ENCODE measurements at places on chromosomes 5 and 9.
A peak's percentile ranks its signal among the peaks of the same experiment; 100 is the strongest.

DNA sequence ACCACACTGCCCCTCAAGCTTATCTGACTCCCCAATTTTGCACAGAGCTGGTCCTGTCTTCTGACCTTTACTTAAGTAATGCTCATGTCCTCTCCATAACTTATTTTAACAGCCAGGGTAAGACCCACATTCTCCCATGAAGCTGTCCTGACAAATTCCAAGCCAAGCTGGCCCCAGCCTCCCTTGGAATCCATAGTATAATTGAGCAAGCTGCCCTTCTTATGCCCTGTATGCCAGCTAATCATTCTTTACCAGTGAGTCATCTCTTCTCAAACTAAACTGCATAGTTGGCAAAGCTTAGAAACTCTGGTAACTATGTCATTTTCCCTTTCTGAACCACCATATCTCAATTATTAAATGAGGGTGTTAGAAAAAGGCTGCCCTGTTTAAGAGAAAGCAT is 92.4 kb downstream of the NFIB start:
- no peak for DNase-seq

DNA sequence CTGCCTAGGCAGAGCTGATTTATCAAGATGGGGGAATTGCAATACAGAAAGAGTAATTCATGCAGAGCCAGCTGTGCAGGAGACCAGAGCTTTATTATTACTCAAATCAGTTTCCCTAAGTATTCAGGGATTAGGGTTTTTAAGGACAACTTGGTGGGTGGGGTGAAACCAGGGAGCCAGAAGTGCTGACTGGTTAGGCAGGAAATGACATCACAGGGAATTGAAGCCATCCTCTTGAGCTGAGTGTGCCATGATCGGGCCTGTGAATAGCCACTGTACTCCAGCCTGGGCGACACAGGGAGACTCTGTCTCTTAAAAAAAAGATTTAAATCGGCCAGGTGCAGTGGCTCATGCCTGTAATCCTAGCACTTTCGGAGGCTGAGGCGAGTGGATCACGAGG is 45.3 kb upstream of the CDK5RAP2 start:
- DNase-seq: no peak

DNA sequence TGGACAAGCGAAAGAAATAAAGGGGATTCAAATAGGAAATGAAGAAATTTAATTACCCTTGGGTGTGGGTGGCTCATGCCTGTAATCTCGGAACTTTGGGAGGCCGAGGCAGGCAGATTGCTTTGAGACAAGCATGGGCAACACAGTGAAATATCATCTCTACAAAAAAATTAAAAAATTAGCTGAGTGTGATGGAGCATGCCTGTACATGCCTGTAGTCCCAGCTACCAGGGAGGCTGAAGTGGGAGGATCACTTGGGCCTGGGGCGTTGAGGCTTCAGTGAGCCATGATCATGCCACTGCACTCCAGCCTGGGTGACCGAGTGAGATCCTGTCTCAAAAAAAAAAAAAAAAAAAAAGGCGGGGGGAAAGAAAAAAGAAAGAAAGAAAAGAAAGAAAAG is 4.0 kb upstream of the RCL1 start:
- DNase-seq: no peak

GRCh38 chr9:122382901-122383850 is 12.4 kb downstream of the PTGS1 start:
- DNase-seq: no peak

GRCh38 chr9:123527981-123528380 is 172.0 kb downstream of the CRB2 start:
- DNase-seq: no peak

DNA sequence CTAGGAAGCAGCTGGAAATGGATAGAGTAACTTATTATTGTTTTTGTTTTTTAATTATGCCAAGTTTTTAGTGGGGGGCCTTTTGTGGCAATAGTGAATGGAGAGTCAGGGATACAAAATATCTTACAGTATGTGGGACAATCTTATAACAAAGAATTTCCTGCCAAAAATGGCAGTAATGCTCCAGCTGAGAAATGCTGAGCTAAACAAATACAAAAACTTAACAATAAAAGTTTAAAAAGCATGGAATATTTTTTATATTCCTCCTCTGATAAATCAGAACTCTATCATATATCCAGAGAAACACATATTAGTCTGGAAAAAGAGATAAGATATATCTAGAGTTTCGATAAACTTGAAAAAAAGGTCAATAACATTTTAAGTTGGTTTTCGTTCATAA is 110.6 kb downstream of the TMEM161B start:
- no peak for DNase-seq

GRCh38 chr9:135865531-135865930 is 41.8 kb downstream of the CAMSAP1 start:
- no peak for DNase-seq

DNA sequence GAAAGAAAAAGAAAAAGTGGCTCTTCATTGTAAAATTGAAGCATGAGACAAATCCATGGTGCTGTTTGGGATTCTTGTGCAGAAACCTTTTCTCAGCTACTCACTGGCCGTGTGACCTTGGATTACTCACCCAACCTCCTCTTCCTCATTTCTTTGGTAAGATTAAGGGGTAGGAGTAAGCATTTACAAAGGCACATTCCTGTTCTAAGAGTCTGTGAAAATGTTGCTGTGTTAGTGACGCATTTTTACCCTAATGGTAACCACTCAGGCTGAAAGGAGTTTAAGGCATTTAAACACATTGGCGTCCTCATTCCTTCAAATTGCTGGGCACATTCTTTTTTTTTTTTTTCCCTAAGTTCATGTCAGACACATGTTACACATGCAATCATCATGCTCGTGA is 4.3 kb downstream of the RAI14 start:
- no peak for DNase-seq

- DNase-seq: peak; percentile 32
These were observed at the start of gene PCDH1 for GRCh38 chr5:141878186-141878710. Gene PCDH1 (minus strand): TSS chr5:141878410. CDS start chr5:141878262, 148 bp downstream.

- DNase-seq: no peak
These were observed 264.8 kb downstream of the DOCK8 start for GRCh38 chr9:479304-479970.

- DNase-seq: no peak
These were observed 28.4 kb upstream of the SNCAIP start for GRCh38 chr5:122283592-122283991.

Data from WERI-Rb-1 (cell line).